ENCODE measurements at places on chromosomes 6 and 20. TPM values are rescaled to one million over a fixed set of nuclear protein-coding genes. Genes with fewer than 3 reads are reported as not detected.
A peak's percentile ranks its signal among the peaks of the same experiment; 100 is the strongest.

The PRSS35 gene
- not detected for total RNA-seq

- peak; percentile 82 for DNase-seq
These were observed 25.8 kb downstream of the BHLHE23 start for GRCh38 chr20:62980970-62981369.

DNA sequence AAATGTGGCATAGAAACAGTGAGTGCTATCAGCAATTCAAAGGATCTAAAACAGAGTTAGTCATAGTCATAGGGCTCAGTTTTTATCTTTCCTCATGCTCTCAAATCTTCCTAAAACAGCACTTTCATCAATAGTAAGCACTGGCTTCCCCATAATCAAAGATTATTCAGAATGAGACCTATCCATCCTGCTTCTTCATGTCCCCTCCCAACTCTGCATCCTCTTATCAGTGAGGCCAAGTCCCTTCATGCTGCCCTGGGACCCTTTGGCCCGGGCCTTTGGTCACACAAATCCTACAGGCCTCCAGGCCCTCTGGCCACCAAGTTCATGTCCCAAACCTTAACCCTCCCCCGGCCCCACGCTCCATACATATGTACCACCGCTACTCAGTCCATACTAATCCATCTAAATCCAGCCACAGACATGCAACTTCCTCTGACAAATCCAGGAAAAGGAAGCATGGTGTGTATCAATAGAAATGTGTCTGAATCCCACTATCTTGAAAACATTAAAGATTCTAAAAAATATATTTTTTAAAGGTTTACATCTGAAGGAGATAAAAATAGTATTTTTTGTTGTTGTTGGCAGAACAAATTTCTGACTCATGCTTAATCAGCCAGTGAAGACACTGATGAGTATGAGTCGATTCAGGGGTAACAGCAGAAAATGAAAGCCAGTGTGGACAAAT, 143.5 kb downstream of the PDE7B start:
- no peak for DNase-seq

- no peak for DNase-seq
These were observed 147.0 kb downstream of the SOX4 start for GRCh38 chr6:21740376-21741124.

- DNase-seq: no peak
These were observed 82.1 kb downstream of the TINAG start for GRCh38 chr6:54390362-54390761.

DNA sequence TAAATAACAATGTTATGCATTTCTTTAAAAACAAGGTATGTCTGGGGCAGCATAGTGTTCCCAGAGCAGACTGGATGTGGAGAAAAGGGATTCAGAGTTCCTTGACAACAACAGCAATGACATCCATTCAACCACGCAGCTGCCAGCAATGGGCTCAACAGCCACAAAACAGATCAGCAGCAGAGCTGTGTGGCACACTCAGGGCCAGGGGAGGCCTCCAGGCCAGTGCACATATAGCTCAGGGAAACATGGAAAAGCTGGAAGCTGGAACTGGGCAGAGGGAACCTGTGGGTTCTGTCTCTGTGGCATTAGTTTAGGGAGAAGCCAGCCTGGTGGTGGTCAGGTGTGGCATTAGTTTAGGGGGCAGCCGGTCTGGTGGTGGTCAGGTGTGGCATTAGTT, 148.3 kb downstream of the SMOC2 start:
- DNase-seq: no peak

- no peak for DNase-seq
These were observed 375.2 kb upstream of the PLCB4 start for GRCh38 chr20:8693709-8694108.
